T-helper 2 cell (primary cell): ENCODE measurements at places on chromosomes 1 and 21.

DNA sequence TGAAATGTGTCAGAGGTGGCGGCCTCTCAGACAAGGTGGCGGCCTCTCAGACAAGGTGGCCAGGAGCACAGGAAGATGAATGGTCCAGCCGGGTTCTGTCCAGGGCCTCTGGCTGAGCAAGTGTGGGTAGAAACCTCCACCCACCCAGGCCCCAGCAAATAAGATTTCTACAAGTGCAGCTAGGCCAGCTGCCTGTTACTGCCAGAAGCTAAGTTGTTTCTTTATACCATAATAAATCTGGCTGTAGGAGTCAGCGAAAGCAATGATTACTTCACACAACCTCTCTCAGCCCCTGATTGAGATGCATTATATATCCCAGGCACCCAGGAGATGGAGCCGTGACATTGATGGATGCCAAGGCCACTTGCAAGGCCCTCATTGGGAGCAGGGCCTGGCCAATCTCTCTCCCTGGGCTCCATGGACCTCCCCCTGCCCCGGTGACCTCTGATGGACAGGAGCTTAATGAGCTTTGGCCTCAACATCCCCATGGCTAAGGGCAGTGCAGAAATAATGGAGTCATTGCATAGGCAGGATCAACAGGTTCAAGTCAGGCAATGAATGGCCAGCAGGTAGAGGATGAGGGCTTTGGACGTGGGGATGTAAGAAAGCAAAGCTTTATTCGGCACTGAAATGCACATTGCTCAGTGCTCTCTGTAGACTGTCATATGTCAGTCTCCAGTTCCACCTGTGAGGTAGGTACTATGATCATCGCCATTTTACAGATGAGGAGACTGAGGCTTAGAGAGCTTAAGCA lies 92.9 kb downstream of the PTPRU start:
- DNase-seq: no peak

GRCh38 chr1:165392634-165393571 lies 36.4 kb upstream of the LMX1A start:
- peak; percentile 86 for DNase-seq

- no peak for DNase-seq
These were observed 143.4 kb downstream of the C1orf21 start for GRCh38 chr1:184530226-184530625.

DNA sequence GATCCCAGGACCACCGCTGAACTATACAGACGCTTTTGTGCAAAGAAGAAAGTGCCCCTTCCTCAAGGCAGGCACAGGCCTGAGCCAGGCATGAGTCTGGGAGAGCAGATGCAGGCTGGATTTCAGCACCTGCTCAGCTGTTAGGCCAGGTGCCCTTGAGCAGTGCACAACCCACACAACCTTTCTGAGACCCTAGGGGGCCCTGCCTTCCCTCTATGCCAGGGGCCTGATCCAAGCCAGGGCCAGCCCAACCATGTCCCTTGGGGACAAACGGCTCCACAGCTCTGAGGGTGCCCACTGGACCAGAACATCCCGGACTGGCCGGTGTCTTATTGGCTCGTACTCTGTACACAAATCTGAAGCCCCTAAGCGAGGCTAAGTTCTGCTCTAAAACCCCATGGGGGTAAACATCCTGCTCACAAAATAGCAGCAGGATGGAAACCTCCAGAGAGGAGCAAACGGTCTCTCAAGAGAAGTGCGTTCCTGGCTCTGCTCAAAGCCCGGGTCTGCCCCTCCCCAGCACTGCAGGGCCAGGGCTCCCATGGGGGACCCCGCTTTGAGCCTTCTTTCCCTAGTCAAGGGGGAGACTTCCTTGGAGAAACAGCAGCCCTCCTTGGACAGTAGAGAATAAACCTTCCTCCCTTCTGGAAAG lies 275.1 kb downstream of the NPHP4 start:
- DNase-seq: no peak

- DNase-seq: no peak
These were observed 114.8 kb upstream of the BARHL2 start for GRCh38 chr1:90831910-90832309.

DNA sequence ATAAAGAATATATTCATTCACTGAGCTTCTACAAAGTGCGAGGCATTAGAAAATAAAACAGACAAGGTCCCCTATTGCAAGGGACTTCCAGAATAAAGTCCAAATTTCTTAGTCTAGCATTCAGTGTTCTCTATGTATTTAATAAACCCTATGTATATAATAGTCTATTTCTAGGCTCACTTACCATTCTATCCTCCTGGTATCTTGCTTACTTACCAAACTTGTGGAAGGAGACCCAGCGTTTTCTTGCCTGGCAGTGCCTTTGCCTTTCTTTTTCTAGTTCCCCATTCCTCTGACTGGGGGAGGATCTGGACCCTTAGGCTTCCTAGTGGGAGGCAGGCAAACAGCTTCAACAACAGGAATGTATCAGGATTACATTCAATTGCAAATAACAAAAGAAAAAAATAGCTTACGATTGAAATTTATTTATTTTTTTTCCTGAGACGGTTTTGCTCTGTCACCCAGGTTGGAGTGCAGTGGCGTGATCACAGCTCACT lies 690 bp upstream of the RNF19B start:
- no peak for DNase-seq

- no peak for DNase-seq
These were observed 10.7 kb upstream of the PLXNA2 start for GRCh38 chr1:208254862-208255261.

GRCh38 chr21:46082963-46083790 lies 14.7 kb upstream of the COL6A2 start:
- no peak for DNase-seq

DNA sequence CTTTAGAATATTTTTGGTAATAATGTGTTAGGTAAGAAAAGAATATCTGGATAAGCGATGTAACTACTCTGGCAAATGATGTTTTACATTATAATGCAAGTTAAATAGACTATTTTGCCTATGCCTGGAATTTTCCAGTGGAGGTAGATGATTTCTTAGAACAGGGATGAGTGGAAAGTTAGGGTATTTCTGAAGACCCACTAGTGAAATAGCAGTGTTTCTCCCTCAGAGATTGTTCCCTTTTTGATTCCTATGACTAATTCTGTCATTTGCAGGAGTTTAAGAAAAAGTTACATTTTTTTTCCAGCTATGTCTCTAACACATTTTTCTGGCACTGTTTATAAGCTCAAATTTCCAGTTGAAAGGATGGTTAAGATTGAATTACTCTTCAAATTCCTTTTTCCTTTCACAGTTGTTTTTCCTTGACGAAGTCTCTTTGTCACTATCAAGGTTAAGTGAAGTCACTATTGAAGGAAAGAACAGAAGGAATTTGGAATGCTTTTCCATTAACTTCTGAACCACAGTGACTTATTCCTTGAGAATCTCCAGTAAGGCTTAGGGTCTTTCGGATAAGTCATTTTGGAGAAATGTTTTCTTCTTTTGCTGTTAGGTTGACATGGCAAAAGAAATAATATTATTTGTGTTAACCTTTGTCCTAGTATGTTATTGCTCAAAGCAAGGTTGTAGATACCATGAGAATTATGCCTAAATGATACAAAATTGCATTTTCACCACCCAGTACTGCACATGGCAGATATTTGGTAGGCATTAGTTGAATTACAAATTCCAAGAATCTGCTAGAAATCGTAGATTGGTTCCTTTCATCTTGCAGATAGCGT lies 42.9 kb upstream of the ZNF326 start:
- DNase-seq: no peak

GRCh38 chr1:243748706-243749283 lies 101.2 kb downstream of the AKT3 start:
- no peak for DNase-seq

GRCh38 chr1:50047916-50048694 lies 24.4 kb upstream of the AGBL4 start:
- DNase-seq: no peak

GRCh38 chr1:161076410-161076809 lies 6.7 kb upstream of the ARHGAP30 start:
- no peak for DNase-seq
